Fibroblast of villous mesenchyme (primary cell): ENCODE measurements at places on chromosomes 6 and 20. TPM values are rescaled to one million over a fixed set of nuclear protein-coding genes. Genes with fewer than 3 reads are reported as not detected.
A peak's percentile ranks its signal among the peaks of the same experiment; 100 is the strongest.

DNA sequence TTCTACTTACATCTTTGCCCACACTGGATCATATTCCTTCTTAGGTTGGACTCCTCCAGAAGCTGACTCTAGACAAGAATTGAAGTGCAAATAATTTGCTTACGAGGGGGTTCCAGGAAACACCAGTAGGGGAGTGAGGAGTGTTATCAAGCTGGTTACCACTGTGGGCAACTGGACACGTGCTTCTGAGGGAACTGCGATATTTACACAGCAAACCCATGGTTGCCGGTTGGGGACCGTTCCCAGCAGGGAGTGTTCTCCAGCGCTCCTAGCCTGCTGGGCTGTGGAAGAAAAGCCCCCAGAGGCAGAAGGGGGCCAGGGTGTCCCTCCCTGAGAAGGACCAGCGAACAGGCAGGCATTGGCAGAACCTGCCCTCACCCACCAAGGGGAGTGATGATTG is 21.7 kb downstream of the MDFI start:
- no peak for DNase-seq

IDH3B gene
- 63.0 and 86.0 TPM in 2 replicates for total RNA-seq

- no peak for DNase-seq
These were observed 40.7 kb downstream of the SLC22A3 start for GRCh38 chr6:160388922-160389321.

GRCh38 chr6:119313937-119314884 is 35.4 kb downstream of the MAN1A1 start:
- DNase-seq = no peak

PLA2G7 gene
- not detected in 2 replicates for total RNA-seq

BMP5 gene
- under 0.01 TPM in 1 of 2 replicates, not detected in the other for total RNA-seq

- DNase-seq = no peak
These were observed 843.9 kb downstream of the QKI start for GRCh38 chr6:164258421-164258820.

MANEA gene
- total RNA-seq = 8.7 and 19.9 TPM in 2 replicates

GPR63 gene
- total RNA-seq = under 0.01 and 0.32 TPM in 2 replicates

DNA sequence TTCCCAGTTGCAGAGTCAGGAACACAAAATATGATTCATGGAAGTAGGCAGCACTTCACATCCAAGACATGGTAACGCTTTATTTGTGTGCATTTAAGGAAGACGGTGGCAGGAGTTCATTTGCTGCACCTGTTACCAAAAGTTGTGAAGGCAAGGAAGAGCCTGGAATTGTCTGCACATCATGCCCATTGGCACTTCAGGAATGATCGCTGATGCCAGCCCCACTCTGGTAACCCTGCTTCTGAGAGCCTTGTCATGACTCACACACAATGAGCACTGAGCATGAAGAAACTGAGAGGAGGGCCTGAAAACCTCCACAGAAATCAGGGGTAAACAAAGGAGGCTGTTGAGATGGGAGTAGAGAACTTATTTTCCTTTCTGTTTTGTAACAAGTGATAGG is 181.1 kb downstream of the RPS12 start:
- no peak for DNase-seq

TTBK1 gene
- not detected in 2 replicates for total RNA-seq

UBE2J1 gene
- total RNA-seq = 47.7 and 54.4 TPM in 2 replicates

- no peak for DNase-seq
These were observed 243.0 kb upstream of the KHDRBS2 start for GRCh38 chr6:62528894-62529526.

GRCh38 chr20:40336533-40336932 is 352.5 kb downstream of the MAFB start:
- DNase-seq = no peak

DNA sequence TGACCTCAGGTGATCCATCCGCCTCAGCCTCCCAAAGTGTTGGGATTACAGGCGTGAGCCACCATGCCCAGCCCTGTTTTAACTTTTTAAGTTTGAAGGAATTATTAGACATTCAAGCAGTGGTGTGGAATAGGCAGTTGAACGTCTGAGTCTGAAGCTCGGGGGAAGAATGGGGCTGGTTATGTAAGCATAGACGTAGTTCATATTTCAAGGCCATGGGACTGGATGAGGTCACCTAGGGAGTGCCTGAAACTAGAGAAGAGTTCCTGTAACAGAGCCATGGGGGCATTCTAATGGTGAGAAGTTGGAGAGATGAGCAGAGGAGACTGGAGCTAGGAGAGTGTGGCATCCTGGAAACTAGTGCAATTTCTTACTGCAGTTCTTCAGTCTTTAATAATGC is 6.4 kb downstream of the CDKAL1 start:
- peak; percentile 45 for DNase-seq

DNA sequence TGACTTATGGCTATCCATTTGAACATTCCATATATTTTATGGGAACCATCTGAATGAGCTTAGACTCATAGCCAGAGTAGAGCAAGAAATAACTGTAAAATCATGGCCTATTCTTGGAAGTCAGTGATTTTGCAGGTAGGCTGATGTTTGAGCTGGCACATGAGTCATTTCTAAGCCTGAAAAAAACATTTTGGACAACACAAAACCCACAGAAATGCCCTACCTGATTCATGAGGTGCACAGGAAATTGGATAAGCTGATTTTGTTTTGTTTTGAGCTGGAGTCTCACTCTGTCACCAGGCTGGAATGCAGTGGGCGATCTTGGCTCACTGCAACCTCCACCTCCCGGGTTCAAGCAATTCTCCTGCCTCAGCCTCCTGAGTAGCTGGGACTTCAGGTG is 443.0 kb downstream of the PKHD1 start:
- DNase-seq = no peak

COL10A1 gene
- total RNA-seq = 4.3 and 10.6 TPM in 2 replicates

GRCh38 chr6:127592964-127593363 is 16.0 kb downstream of the C6orf58 start:
- no peak for DNase-seq

TNXB gene
- total RNA-seq = 4.8 and 17.7 TPM in 2 replicates

CTSA gene
- 60.9 and 61.3 TPM in 2 replicates for total RNA-seq

MOG gene
- not detected in 2 replicates for total RNA-seq

- DNase-seq = peak; percentile 78
These were observed 79.9 kb upstream of the CD83 start for GRCh38 chr6:14037402-14038277.

GRCh38 chr6:130872250-130873095 is 45.3 kb downstream of the SMLR1 start:
- DNase-seq = peak; percentile 62

- peak; percentile 30 for DNase-seq
These were observed 41.1 kb downstream of the AKAP12 start for GRCh38 chr6:151280859-151281258.

SLC17A3 gene
- not detected in 2 replicates for total RNA-seq

WASF1 gene
- total RNA-seq = 10.3 and 14.2 TPM in 2 replicates

- DNase-seq = no peak
These were observed 12.7 kb downstream of the FAM110A start for GRCh38 chr20:845941-846893.

GRCh38 chr6:22448291-22448711 is 121.1 kb upstream of the HDGFL1 start:
- DNase-seq = peak; percentile 45

- no peak for DNase-seq
These were observed 4.1 kb upstream of the MAN1A1 start for GRCh38 chr6:119353696-119354095.

DNA sequence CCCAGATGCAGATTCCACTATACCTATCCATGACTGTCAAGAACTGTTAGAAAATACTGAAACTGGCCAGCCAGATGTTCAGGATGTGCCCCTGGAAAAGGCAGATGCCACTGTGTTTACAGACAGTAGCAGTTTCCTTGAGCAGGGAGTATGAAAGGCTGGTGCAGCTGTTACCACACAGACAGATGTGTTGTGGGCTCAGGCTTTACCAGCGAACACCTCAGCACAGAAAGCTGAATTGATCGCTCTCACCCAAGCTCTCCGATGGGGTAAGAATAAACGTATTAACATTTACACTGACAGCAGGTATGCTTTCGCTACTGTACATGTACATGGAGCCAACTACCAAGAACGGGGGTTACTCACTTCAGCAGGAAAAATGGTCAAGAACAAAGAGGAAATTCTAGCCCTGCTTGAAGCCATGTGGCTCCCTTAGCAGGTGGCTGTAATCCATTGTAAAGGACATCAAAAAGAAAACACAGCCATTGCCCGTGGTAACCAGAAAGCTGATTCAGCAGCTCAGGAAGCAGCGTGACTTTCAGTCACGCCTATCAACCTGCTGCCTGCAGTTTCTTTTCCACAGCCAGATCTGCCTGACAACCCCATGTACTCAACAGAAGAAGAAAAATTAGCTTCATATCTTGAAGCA is 459.7 kb upstream of the HTR1E start:
- no peak for DNase-seq

GRCh38 chr6:81857812-81858211 is 105.3 kb upstream of the TENT5A start:
- DNase-seq = no peak

ISM1 gene
- total RNA-seq = 0.43 and 0.64 TPM in 2 replicates

GRCh38 chr6:12291071-12291838 is 1.1 kb downstream of the EDN1 start:
- DNase-seq = no peak

GRCh38 chr6:88586371-88587149 is 376.9 kb downstream of the RNGTT start:
- DNase-seq = no peak

GRCh38 chr6:40852779-40853373 is 186.1 kb downstream of the UNC5CL start:
- DNase-seq = no peak

GRCh38 chr20:24866008-24866407 is 83.1 kb upstream of the CST7 start:
- no peak for DNase-seq

- no peak for DNase-seq
These were observed 117.6 kb upstream of the CCN2 start for GRCh38 chr6:132068766-132069165.

DNA sequence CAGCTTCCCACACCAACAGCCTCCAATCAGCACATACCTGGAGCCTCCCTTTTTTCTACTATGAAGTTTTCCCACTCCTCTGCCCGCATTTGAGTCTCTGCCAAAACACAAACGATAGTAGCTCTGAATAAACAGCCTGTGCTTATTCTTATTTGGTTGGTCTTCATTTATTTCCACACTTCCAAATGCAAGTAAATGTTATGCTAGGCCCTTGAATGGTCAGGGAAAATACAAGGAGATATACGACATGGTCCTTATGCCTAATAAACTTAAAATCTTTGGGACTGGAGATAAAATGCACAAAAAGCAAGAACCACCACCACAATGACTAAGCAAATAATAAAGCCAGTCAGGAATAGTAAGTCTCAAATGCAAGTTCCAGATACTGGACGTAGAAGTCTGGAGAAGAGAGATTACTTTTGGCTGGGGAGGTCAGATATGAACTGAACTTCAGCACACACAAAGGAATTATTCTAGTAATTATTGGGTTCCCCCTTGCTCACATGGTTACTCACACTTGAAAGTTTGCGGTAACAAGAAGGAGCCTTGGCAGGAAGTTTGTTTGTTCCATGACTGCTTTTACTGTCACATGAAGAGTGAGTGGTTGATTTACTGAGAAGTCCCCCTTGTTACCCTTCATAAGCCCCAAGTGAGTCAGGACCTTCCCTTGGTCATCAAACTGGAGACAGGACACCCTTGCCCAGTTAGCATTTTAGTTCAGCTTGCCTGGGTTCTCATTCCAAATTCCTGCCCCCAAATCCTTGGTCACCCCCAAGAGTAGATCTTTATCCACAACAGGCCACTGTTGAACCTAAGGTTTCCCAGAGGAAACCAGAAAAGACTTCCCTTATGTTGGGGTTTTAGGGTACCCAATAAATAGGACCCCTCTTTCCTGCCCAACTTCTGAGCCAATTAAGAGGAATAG is 511.2 kb upstream of the JARID2 start:
- peak; percentile 80 for DNase-seq

FOXF2 gene
- 0.97 TPM in 1 of 2 replicates, not detected in the other for total RNA-seq

DNA sequence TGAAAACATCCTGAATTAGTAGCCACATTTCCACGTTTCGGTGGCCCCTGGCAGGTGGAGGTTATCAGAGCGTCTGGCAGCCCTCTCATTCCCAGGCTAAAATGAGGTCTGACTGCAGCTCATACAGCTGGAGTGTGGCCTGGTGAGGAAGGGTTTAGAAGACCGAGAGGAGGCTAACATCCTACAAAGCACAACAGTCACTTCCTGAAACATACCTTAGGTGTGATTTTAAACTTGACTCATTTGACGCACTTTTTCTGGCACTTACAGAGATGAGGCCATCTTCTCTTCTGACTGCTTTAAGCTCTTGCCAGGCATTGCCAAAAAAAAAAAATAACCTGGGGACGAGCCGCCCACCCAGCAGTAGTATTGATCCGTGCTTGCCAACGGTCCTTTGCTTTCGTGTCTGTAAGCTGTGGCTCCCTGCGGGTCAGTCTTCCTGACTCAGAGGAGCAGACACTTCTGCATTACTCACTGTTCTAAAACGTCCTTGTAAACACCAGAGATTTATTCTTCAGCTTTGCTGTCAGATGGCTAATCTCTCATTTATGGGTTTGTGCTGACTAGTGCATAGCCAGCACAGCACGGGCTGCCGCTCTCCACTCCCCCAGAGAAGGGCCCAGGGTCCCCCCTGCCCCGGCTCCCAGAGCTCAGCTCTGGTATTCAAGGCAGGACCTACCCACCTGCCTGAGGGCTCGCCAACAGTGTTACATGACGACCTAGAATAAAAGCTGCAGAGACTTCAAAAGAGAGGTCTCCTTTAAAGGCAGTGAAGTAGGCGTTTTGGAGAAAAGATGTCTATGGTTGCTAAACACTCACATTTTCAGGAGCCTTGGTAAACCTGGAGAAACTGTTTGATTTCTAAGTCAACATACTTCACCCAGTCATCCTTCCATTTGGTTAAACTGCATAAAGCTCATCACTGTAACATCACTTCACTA is 78.5 kb upstream of the FRMD1 start:
- DNase-seq = peak; percentile 95

SLC22A16 gene
- not detected in 2 replicates for total RNA-seq
